ENCODE measurements at places on chromosomes 7 and 10. TPM values are rescaled to one million over a fixed set of nuclear protein-coding genes. Genes with fewer than 3 reads are reported as not detected.

The PLCE1 gene
- 20.3 TPM for total RNA-seq

The CTBP2 gene
- total RNA-seq: 58.2 TPM

The BAIAP2L1 gene
- 6.5 TPM for total RNA-seq

The ATOH7 gene
- total RNA-seq: 0.82 TPM

The FEZF1 gene
- total RNA-seq: not detected

The JAKMIP3 gene
- total RNA-seq: 1.0 TPM

The SLC26A5 gene
- 0.21 TPM for total RNA-seq

The DGKB gene
- 2.6 TPM for total RNA-seq

The LIPN gene
- not detected for total RNA-seq

The SCD gene
- 15.7 TPM for total RNA-seq

The HOXA9 gene
- total RNA-seq: not detected

The SEMA4G gene
- total RNA-seq: 1.7 TPM

The CAV2 gene
- total RNA-seq: 85.3 TPM

The PSTK gene
- 3.0 TPM for total RNA-seq

The PCDH15 gene
- 0.21 TPM for total RNA-seq

The ZNF736 gene
- total RNA-seq: 24.1 TPM

The IRF5 gene
- total RNA-seq: 1.2 TPM

The BMPER gene
- 30.2 TPM for total RNA-seq

The PRLHR gene
- not detected for total RNA-seq

The FAM3C gene
- total RNA-seq: 89.8 TPM

The TMEM130 gene
- 3.5 TPM for total RNA-seq
